T1000 (cell line): ENCODE measurements at places on chromosomes 4 and X.

DNA sequence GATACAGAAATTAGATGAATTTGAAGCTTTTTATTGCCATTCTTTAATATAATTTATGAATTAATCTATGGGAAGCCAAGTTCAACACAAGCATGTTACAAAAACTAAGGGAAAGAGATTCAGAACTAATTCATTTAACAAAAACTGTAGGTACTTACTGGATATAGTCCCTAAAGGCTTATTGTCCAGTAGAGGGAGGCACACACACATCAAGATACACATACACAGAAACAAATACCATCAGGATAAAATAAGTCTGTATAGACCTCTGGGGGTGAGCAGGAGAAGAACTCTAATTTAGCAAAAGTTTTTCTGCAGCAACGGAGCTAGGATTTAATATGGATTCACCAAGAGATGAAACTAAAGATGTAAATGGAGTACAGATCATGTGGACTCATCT, 83.0 kb upstream of the IL13RA1 start:
- DNase-seq: no peak

DNA sequence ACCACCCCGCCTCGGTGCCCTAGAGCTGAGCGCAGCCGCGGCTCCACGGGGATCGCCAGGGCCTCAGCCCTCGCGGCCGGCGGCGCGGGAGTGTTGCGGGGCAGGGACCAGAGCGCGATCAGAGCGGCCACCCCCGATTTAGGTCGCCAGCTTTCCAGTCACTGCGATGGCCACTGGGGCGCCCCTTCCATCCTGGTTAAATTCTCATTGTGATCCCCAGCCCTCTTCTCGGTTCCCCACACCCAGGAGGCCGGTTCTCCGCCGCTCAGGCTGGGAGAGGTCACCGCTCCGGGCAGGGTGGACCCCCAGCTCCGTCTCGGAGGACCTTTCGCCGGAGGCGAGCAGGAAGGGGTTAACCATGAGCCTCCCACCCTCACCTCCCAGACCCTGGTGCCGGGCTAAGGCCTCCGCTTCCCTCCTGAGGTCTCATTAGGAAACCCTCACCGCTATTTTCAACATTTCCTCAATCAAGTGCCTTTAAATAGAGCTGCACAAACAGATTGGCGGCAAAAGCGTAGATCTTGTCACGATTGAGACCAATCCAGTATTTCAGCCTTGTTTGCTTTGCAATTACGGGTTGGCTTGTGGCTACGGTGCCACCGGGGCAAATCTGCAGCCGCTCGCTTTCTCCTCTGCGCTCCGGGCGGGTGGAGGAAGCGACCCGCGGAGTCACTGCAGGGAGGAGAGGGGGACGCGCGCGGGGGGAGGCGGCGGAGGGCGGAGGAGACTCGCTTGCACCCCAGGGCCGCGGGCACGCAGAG, 8.3 kb upstream of the HAND2 start:
- DNase-seq: no peak

- DNase-seq: no peak
Measured at GRCh38 chr4:118760493-118760892, 75.3 kb downstream of the METTL14 start.

DNA sequence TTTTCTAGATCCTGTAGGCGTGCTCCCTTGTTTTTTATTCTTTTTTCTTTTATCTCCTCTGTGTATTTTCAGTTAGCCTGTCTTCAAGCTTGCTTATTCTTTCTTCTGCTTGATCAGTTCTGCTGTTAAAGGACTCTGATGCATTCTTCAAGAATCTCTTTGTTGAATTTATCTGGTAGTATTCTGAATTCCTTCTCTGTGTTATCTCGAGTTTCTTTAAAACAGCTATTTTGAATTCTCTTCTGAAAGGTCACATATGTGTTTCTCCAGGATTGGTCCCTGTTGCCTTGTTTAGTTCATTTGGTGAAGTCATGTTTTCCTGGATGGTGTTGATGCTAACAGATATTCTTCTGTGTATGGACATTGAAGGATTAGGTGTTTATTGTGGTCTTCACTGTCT, 15.3 kb downstream of the RAB33B start:
- no peak for DNase-seq

DNA sequence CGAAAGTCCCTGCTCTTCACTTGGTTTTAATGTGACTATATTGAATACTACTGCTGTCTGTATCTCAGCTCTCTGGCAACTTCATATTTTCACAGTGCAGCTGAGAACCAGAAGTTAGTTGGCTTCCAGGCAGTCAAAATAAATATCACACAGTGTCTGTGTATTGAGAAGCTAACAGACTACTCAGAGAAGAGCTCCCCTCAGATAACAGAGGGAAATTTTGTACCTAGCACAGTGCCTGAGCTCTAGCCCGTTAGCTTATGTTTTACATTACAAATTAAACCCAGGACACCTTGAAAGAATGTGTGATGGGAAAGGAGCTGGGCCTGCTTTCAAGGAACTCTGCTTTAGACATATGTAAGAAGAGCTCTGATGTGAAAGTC, 22.7 kb downstream of the JADE1 start:
- DNase-seq: no peak

- DNase-seq: no peak
Measured at GRCh38 chrX:35858361-35858760, 60.2 kb downstream of the MAGEB16 start.

DNA sequence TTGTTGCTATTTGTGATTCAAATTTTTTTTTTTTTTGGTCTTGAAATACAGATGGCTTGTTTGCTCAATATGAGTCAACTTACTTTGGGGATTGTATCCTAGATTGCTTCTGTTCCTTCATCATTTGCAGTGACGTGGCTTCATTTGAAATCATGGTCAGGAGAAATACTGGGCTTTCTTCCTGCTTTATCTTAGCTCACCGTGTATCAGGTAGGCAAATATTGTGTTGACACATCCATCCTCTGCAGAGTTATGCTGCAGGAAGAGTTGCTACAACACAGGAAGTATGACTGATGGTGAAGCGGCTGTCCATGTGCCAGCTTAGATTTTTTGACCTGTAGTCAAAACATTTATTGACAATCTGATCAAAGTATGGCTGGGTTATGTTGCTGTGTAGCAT, 232.2 kb downstream of the C4orf33 start:
- no peak for DNase-seq

DNA sequence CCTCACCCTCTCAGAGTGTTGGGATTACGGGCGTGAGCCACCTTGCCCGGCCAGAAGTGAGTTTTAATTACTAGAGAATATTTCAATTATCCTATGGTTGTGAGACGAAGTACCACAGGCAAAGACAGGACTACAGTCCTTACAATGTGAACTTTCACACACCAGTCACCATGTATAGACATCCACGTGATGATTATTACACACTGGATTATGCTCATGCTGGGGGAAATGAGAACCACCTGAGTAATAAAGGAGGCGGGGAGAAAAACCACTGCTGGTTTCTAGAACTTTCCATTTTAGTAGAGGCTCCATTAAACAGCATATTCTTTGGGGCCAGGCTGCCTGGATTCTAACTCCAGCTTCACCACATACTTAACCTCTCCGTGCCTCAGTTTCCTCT, 42.5 kb upstream of the TLR2 start:
- no peak for DNase-seq

DNA sequence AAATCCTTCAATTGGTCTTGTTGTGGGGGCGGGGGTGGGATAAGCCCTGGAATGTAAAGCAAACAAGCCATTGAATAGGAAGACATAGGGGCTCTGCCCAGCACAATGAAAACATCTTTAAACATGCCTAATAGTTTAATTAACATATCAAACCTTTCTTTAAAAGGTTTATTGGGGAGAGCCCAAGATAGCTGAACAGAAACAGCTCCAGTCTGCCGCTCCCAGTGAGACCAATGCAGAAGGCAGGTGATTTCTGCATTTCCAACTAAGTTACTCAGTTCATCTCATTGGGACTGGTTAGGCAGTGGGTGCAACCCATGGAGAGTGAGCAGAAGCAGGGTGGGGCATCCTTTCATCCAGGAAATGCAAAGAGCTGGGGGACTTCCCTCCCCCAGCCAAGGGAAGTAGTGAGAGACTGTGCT, 327.2 kb upstream of the CNKSR2 start:
- DNase-seq: no peak

- no peak for DNase-seq
Measured at GRCh38 chr4:78939667-78940008, 400 bp upstream of the PAQR3 start.

GRCh38 chr4:177511611-177512010, 69.4 kb upstream of the AGA start:
- DNase-seq: no peak

- DNase-seq: no peak
Measured at GRCh38 chr4:154634058-154634457, 21.6 kb upstream of the FGG start.

GRCh38 chr4:154030746-154031145, 241.9 kb upstream of the SFRP2 start:
- DNase-seq: no peak

GRCh38 chr4:150310159-150310895, 232.1 kb downstream of the DCLK2 start:
- no peak for DNase-seq

- DNase-seq: no peak
Measured at GRCh38 chr4:52716364-52717151, 34.7 kb downstream of the ERVMER34-1 start.

DNA sequence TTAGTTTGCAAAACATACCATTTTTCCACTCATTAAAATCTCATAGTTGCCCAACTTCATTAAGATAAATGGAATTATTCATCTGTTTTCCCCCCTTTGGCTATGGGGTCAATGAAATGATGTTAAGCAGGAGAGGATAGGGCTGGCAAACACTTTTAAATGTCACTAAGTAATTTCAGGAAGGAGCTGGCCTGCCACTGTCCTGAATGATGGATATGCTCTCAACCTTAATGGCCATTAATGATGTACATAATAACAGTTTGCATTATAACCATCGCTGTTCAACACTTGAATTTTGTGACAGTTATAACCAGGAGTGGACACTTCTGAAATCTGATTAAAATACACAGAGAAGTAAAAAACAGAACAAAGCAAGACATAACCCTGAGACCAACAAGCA, 77.2 kb downstream of the C4orf51 start:
- no peak for DNase-seq

GRCh38 chr4:107854356-107855022, 29.8 kb downstream of the SGMS2 start:
- DNase-seq: no peak

DNA sequence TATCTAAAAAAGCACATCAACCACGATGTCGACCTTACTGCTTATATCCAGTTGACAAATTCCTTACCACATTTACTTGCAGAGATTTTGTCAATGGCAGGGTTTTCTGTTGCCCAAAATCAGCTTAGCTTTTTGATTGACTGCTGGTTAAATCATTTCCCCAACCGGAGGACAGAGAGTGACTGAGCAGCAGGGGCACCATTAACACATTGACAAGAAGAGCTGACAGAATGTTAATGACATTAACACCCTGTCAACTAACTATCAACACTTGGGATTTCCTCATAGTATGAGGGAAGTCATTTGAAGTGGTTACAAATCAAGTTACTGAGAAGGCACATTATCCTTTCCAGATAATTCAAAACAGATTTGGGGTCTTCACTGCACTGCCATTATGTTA, 368.4 kb downstream of the RPA4 start:
- no peak for DNase-seq

GRCh38 chr4:42420140-42420539, 22.9 kb downstream of the SHISA3 start:
- no peak for DNase-seq

- DNase-seq: no peak
Measured at GRCh38 chr4:148376151-148376550, 66.1 kb downstream of the NR3C2 start.

- DNase-seq: peak; percentile 26
Measured at GRCh38 chr4:6974138-6974848, 64.7 kb downstream of the TBC1D14 start.

- no peak for DNase-seq
Measured at GRCh38 chr4:177290780-177291179, 18.9 kb upstream of the NEIL3 start.

DNA sequence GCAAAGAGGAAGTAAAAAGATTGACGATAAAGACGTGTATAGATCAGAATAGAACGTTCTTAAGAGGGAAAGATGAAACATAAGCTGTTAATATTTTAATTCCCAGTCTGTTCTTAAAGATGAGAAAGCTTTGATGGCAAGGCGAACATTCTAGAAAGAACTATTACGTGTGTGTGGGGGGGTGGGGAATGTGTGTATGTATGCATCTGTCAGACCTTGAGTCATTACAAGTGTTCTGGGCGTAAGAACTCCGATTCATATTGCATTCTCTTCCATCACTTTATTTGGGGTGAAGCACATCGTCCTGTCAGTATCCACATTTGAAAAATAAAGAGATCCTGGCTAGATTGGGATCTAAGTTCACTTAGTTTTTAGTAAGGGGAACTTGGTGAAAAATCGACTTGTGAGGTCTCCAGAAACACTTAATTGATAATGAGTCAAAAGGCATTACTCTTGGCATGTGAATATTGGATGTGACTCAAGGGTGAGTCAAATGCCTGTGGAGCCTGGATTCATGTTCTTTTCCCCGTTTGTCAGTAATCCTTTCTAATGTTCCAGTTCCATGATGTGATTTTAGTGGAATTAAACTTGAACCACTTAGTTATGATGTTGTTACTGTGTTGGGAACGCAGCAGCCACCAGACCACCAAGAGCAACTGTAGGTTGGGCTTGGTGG, 3.1 kb downstream of the SMS start:
- DNase-seq: peak; percentile 20

- no peak for DNase-seq
Measured at GRCh38 chrX:43504394-43504793, 151.7 kb upstream of the MAOA start.

- no peak for DNase-seq
Measured at GRCh38 chrX:149462849-149463248, 42.3 kb downstream of the IDS start.

- DNase-seq: no peak
Measured at GRCh38 chr4:159043861-159044260, 59.0 kb upstream of the RAPGEF2 start.

DNA sequence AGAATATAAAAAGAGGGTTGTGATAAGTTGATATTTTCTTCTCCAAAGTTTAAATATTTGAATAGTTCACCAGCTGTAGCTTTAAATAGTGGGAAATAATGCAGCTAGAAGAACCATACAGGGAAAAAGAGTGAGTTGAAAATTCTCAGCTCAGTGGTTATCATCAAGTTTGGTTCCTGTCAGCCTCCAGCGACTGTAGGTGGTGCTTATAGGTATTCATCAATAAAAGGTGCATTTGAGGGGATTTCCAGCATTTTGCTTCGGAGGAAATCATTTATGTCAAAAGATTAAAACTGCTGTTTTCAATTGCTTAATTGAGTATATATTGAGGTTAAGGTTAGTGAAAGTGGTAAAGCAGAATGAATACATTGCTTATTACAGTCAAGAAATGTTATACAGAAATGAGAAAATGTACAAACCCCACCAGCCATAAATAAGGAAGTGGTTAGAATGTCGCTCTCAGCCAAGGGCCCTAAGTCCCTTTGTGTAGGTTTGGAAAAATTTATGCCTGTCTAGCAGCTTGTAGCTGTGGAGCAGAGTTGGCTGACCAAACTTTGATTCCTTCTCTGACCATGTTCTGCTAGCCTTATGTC, 532.9 kb upstream of the FTHL17 start:
- no peak for DNase-seq

- no peak for DNase-seq
Measured at GRCh38 chr4:121189326-121190215, 25.4 kb upstream of the TNIP3 start.

GRCh38 chr4:26753617-26754016, 107.0 kb upstream of the STIM2 start:
- DNase-seq: no peak

- DNase-seq: no peak
Measured at GRCh38 chr4:48295116-48295515, 25.5 kb upstream of the TEC start.
